ENCODE measurements at places on chromosomes 2 and 18.

DNA sequence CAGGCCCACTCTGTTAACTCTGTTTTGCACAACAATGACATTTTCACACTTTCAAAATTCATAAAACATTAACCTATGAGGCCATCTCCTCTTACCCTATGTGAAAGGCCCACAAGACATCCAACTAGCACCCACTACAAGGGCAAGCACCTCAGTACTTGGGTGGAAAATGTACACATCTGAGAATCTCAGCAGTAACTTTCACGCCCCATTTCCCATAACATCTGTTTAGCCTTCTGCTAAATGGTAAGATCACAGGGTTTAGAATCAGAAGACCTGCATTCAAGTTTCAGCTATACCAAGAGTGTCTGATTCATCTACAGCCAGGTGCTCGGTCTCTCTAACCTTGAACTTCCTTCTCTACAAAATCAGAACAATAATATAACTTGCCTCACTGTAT, 89.2 kb downstream of the SP100 start:
- no peak for DNase-seq

DNA sequence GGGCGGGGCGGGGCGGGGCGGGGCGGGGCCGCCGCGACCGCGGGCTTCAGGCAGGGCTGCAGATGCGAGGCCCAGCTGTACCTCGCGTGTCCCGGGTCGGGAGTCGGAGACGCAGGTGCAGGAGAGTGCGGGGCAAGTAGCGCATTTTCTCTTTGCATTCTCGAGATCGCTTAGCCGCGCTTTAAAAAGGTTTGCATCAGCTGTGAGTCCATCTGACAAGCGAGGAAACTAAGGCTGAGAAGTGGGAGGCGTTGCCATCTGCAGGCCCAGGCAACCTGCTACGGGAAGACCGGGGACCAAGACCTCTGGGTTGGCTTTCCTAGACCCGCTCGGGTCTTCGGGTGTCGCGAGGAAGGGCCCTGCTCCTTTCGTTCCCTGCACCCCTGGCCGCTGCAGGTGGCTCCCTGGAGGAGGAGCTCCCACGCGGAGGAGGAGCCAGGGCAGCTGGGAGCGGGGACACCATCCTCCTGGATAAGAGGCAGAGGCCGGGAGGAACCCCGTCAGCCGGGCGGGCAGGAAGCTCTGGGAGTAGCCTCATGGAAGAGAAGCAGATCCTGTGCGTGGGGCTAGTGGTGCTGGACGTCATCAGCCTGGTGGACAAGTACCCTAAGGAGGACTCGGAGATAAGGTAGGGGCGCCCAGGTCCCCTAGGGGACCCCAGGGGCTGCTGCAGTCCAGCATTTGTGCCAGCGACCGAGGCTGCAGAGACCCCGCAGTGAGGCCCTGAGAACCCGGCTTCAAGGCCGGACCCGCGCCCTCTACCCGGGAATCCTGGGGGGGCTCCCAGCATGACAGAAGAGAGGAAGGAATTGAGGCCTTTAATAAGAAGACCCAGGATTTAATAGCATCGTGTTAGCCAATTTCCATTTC, at the start of gene KHK:
Gene KHK, plus strand, starts transcription at position 49 of the 870 bp plus-strand sequence. Its CDS starts 488 bp downstream, at position 537.
- DNase-seq: peak; percentile 42

DNA sequence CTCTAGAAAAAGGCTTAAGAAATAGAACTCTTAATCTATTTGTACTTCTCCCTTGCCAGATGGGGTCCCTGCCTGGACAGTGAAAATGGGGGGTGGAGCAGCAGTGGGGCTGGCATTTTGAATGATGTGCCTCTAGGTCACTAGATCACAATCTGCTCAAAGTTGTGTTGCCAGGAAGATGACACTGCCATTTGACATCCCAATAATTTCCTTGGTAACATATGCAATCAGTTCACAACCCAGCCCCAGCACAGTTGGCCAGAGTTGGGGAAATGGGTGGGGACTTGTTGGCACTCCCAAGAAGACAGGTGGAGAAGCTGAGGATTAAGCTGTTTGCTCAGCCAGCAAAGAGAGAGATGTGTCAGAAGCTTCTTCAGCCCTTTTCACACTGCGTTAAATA, 558.3 kb upstream of the KLHL29 start:
- DNase-seq: no peak

DNA sequence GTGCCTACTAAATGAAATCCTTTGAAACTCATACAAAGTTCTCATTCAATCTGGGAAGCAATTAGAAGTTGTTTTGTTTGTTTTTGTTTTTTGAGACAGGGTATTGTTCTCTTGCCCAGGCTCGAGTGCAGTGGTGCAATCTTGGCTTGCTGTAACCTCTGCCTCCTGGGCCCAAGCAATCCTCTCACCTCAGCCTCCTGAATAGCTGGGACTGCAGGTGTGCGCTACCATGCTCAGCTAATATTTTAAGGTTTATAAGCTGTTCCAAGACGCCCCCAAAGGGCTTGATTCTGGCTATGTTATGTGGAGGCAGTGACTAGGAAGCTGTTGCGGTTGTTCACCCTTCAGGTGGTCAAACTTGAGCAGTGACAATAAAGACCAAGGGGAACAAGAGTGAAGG, 48.5 kb downstream of the NAB1 start:
- DNase-seq: no peak

DNA sequence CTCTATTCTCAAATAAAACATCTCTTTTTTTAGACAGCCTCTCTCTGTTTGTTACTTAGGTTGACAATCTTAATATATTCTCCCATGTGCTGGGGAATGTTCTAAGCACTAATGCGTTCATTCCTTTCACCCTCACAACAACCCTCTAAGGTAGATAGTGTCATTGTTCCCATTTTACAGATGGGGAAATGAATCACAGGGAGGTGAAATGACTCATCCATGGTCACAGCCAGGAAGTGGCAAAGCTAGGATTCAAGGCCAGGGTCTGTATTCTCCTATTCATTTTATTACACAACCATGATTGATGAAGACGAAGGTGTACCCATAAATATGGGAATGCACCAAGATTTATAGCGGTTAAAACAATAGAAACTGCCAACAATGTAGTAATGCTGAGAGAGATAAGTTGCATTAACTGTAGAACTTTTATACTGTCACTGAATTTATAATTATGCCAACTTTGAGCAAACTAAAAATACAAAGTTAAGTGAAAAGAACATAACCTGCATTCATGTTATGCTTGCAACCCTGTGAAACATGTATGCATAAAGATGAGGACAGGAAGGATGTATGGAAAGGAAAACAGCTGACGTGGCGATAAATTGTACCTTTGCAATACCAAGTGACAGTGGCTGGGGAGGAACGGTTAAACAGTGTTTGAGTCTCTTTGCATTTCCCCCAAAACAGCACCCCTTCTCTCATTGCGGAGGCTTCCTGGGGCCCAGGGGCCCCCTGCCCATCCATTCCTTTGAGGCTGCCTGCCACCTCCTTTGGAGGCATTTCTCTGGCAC, 257.7 kb upstream of the AGAP1 start:
- no peak for DNase-seq

DNA sequence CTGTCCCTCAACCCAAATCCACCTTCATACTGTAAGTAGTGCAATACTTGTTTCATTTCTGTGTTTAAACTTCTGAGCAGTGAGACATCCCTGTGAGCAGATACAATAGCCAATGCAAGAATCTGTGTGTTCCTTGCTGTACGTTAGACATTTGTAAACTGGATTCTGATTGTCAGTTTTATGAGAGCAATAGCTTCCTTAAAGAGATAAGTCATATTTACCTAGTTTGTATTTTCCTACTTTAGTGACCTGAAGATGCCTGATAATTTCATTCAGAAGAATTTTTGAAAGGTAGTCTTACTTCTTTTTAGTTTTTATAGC, 90.7 kb downstream of the DPP4 start:
- no peak for DNase-seq

GRCh38 chr18:37494406-37494805, 71.2 kb downstream of the CELF4 start:
- DNase-seq: no peak

GRCh38 chr2:134796373-134796772, 42.0 kb upstream of the ACMSD start:
- DNase-seq: no peak

DNA sequence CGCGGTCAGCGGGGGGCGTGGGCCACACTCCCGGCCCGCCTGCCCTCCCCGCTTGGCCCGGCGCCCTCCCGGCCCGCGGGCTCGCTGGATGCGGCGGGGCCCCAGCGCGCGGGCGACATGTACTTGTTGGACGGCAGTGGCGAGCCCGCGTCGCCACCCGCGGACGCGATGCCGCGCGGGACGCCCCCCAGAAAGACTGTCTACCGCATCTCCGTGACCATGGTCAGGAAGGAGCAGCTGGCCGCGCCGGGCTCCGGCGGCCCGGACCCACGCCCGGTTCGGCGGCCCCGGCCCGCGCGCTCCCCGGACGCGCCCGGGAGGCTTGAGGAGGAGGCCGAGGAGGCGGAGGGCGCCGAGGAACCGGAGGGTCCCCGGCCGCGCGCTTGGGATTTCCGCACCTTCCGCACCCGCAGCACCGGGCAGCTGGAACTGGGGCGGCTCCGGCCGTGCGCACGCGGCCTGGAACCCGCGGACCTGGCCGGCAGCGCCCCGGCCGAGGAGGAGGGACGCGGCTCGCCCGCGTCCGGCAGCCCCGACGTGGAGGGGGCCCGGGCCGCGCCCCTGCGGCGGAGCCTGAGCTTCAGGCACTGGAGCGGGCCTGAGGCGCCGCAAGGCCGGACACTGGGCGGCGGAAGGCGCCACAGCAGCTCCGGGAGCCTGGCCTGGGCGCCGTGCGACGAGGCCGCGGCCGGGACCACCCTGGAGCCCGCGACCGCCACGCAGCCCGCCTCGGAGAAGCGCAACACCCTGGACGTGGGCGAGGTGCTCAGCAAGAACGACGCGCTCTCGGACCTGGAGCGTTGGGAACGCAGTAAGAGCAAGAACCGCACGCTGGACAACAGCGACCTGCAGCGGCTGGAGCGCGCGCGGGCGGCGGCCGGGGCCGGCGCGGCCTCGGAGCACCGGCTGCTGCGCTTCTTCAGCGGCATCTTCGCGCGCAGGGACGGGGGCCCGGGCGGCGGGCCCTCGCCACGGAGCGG, 176.4 kb downstream of the AGAP1 start:
- DNase-seq: peak; percentile 43

DNA sequence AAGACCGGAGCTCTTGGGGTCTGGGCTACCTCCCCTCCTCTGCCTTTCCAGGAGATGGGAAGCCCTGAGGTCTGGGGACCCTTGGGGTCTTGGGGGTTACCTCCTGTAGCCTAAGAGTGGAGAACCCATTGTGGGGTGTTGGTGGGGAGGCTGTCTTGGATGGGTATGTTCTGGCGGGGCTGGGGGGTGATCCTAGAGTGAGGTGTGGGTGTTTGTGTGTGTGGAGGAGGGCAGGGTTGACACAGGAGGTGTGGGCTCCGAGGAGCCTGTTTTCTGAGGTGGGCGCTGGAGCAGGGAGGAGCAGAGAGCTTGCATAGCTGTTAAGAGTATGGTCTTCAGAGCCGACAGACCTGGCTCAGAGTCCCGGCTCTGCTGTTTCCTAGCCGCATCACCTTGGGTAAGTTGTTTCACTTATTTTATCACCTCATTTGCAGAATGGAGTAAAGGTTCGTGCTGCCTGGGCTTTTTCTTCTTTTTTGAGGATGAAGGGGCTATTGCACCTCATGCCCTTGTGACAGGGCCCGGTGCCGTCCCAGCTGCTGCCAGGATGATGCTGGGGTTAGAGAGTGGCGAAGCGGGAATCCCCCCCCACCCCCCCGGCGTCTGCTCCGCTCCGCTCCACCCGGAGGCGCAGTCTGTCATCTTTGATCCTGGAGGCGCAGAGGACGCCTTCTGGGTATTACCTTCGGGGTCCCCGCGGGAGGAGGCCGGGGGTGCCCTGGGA, 17.2 kb downstream of the TET3 start:
- DNase-seq: no peak

DNA sequence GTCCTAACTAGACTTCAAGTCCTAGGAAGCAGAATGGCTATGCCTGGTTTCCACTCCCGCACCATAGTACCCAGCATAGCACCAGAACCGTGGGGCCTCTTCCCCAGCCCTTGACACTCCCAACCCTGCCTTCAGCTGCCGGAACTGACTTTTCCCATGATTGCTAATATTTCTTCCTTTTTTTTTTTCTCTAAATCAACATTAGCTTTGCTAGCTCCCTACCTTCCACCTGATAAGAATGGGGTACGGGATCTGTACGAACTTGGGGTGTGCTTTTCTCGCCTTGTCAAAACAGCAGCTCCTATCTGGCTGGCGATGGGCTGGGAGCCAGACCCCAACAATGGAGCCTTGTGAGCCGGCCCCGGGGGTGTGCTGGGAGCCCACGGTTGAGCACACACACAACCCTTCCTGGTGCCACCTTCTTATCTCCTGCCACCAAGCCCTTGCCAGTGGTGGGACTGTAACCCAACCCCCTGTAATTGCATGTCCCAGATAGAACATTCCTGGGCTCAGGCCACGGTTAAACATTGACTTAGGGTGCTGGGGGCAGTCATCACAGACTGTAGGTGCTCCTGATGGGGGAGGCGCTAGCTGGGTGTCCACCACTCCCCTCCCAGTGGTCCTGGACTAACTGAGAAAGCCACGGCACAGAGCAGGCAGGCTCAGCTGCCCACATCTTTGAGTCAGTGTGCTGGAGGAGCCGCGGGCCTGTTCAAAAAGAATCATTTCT, 213.0 kb upstream of the HAAO start:
- DNase-seq: no peak

GRCh38 chr2:5740053-5740452, 47.9 kb downstream of the SOX11 start:
- DNase-seq: no peak

DNA sequence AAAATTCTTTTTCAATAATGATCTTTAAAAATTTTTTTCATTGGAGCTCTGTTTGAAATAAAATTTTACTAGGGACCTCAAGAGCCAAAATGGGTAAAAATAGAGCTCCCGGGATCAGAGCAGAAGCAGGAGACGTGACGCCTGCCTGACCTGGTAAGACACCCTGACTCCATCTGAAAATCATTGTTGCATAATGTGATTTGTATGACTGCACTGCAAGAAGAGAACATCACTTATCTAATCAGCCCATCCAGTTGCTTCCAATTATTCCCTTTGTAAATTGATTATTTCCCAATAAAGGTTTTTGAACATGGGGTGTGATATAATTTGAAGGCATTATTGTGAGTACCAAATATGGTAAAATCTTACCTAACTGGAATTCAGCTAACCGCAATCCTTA, 17.1 kb upstream of the TAF1B start:
- no peak for DNase-seq

- no peak for DNase-seq
Measured at GRCh38 chr2:114724454-114724853, 282.0 kb downstream of the DPP10 start.
